ENCODE measurements at places on chromosomes 7 and 10.

DNA sequence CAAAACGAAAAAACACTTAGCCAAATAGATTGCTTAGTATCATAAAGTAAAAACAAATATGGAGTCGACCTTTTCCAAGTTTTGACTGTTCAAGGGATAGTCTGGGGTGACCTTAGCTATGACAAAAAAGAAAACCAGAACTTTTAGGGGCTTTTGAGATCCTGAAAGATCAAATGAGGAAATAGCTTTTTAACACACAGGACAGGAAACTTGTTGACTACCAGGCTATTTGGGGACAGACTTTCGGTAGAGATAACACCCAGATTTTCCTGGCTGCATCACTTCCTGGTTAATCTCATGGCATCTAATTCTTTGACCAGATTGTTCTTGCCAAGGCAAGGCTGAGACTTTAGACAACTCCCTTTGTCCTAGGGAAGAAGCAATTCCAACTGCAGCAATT, 34.5 kb upstream of the EGR2 start:
- DNase-seq, result no peak

GRCh38 chr10:102633287-102633686, 11.0 kb upstream of the TRIM8 start:
- DNase-seq, result no peak

DNA sequence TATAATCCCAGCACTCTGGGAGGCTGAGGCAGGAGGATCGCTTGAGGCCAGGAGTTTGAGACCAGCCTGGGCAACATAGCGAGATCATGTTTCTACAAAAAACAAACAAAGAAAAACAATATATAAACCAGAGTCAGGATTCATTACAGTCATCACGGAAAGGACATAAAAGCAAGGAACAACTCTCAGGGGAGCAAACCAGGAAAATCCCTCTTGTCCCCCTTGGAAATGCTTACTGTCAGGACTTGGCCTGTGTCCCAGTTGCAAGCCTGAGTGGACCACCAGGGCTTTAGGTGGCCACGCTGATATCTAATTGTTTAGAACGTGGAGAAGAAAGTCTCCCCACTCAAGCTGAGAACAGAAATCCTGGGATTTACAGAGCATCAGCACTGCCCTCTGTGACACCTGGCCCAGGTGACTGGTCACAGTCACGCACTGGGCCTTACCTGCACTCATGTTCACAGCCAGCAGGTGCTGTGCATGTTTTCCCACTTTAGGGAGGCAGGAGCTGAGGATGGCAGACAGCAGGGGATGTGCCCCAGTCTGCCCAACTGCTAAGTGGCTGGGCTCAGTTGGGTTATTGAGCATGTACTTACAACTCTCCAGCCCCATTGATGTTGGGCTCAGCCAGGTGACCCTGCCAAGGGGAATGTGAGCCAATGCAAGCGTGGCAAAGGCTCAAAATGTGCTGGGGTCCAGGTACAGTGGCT, 60.9 kb downstream of the TMEM130 start:
- DNase-seq, result no peak

GRCh38 chr7:3232228-3232627, 68.8 kb upstream of the SDK1 start:
- peak; percentile 31 for DNase-seq

DNA sequence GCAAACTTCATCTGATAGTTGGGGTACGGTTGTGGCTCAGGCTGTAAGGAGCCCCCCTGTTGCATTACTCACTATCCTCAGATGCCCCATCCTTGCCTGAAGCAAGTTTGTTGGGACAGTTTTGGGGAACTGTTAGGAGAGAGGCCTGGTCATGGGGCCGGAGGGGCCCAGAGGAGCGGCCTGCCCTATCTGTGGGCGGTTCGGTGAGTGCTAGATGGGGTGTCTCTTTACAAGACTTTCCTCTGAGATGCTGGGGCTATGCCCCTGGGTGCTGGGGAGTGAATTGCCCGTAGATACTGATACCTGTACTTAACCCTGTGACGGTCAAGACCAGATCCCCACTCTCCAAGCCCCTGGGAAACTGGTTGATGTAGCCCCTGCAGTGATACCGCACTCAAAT, 12.4 kb downstream of the CUX1 start:
- no peak for DNase-seq

- no peak for DNase-seq
Observed at GRCh38 chr7:148095066-148095465, 495.5 kb upstream of the C7orf33 start.

DNA sequence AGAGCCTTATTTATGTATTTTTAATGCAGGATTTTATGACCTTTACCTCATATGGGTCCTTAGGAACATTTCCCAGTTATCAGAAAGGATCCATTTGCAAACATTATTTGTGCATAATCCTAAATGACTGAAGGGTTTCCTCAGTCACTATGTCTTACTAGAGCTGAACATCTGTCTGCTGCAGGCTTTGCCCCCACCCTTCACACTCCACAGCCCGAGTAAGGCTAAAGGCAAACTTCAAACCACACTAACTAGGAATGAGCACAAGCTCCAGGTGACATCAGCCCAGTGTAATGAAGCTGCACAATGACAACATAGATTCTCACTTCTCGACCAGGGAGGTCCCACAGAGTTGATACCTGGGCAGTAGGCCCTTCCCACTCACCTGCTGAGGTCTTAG, 491.3 kb upstream of the MKI67 start:
- DNase-seq, result no peak

GRCh38 chr7:31562002-31562401, 48.1 kb downstream of the ITPRID1 start:
- no peak for DNase-seq

DNA sequence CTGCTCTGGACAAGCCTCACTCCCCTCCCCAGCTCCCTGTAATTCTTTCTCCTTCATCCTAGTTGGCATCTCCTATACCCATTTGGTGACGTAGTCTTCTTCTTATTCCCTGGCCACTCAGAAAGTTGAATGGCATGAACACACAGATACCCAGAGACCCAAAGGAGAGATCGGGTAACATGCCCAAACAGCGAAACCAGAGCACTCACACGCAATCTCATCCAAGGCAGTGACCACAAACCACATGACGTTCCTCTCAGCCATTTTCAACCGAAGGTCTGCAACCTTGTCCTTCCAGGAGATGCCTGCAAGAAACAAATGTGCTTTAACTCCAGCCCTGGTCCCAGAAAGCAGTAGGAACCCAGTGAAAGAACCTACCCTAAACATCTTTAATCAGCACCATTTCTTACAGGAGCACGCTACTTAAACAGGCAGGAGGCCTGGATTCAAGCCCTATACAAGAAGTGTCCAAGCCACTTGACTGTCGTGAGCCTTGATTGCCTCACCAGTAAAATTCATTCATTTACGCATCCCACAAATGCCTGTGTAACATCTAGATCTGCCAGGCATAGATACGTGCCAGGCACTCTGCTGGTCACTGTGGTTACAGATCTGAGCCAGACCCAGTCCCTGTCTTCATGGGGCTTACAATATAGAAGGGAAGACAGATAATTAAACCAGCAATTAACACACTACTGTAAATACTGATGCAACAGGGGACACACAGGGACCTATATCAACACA, 37.1 kb downstream of the XPNPEP1 start:
- DNase-seq, result no peak

GRCh38 chr7:98222533-98223195, 11.4 kb downstream of the BHLHA15 start:
- DNase-seq, result no peak

- DNase-seq, result no peak
Observed at GRCh38 chr7:141788296-141788695, 1.7 kb upstream of the TAS2R5 start.

Measured in thoracic aorta (tissue), 2 donors.